ENCODE measurements at places on chromosomes 13 and 19.

- no peak for DNase-seq
Observed at GRCh38 chr19:45245334-45245787, at the start of gene EXOC3L2. Gene EXOC3L2, minus strand, starts transcription at chr19:45245407. Its CDS starts 6,362 bp downstream, at chr19:45239045.

DNA sequence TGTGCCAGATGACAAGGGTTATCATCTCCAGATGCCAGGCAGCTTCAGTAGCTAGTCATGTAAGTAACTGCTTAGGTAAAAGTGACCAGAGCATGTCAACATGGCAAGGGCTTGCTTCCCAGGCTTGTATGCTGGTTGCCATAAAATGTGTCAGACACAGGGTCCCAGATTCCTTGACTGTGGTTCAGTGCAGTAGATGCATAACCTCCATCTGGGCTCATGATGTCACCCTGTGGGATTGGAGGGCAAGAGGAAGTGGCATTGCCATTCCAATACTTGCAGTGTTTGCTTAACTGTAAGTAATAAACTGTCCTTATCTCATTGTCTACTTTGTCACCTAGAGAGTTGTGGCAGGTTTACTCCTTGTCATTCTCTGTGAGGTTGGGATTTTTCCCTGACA is 226.8 kb downstream of the PCDH17 start:
- peak; percentile 1 for DNase-seq

DNA sequence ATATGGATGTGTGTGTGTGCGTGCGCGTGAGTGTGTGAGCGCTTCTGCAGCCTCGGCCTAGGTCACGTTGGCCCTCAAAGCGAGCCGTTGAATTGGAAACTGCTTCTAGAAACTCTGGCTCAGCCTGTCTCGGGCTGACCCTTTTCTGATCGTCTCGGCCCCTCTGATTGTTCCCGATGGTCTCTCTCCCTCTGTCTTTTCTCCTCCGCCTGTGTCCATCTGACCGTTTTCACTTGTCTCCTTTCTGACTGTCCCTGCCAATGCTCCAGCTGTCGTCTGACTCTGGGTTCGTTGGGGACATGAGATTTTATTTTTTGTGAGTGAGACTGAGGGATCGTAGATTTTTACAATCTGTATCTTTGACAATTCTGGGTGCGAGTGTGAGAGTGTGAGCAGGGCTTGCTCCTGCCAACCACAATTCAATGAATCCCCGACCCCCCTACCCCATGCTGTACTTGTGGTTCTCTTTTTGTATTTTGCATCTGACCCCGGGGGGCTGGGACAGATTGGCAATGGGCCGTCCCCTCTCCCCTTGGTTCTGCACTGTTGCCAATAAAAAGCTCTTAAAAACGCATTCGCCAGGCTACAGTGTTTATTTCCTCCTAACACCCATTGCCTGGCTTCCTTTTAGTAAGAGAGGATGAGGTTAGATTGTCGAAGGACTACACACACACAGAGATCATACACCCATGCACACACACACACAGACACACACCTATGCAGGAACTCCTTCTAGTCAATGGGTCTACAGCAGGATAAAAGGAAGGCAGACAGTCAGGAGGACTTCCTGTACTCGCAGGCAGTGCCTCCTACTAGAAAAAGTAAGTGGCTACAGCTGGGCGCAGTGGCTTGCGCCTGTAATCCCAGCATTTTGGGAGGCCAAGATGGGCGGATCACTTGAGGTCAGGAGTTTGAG is 7.1 kb downstream of the FOSB start:
- DNase-seq = no peak

- no peak for DNase-seq
Observed at GRCh38 chr13:33472446-33472845, 186.9 kb upstream of the STARD13 start.

DNA sequence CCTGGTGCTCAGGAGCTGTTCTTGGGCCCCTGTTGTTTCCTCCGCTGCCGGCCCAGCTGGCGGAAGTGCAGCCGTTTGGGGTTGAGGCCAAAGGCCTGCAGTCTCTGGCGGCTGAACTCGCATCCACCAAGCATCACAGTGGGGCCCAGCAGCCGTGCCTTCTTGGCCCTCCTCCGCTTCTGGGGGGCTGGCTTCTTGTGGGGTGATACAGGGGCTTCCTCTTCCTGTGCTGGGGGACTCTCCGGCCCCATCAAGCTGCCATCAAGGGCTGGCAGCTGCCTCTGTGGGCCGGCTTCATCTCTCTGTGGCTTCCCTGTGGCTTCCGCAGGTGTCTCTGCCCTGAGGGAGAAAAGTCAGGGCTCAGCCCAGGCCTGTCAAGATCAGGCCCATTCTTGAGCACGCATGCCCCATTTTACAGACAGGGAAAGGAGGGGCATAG is 10.3 kb downstream of the ATG4D start:
- DNase-seq = no peak

DNA sequence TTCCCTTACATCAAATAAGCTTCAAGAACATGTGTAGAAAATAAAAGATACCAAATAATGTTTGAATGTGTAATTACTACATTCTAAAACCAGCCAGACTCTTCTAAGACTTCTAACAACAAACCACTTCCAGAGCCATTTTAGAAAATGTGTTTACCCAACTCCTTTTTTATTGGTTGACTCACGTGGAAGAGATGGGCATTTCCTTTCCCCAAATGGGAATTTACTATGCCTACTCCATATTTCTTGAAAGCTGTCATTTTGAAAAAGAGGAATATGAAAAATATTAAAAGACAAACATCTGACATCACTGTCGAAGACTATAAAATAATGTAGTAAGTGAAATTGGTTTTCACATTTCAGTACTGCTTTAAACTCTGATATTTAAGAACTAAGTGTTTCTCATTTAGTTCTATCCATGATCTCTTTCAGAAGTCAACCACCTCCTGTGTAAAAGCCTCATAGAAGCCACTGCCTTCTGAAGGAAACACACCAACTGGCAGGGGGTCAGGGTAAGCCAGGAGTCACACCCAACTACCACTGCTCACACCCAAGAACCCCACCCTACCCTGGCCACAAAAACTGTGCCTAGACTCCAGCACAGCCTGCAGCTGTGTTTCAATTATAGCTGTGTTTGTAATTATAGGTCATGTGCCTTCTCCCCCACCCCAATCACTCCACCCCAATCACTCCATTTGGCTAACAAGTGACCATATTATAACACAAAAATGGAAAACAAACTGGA is 86.8 kb downstream of the UBL3 start:
- DNase-seq = no peak

DNA sequence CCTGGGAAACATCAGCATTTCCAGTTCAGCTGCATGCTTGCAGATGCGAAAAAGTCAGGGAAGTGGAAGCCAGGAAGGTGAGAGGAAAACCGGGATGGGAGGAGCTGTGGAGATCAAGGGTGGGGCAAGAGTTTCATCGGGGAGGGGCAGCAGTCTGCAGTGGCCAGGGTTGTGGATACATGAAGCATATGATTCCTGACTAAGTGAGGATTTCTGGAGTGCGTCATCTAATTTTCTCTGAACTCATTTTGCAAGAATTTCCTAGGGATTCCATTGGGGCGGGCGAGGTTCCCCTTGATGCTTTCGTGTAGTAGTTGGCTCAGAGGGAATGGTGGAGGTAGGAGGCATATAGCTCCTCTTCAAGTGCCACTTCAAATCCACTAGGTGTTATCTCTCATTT is 344.1 kb upstream of the TMTC4 start:
- DNase-seq = no peak
